Heart left ventricle (tissue), 16 donors: ENCODE measurements at places on chromosomes 11 and 22. TPM values are rescaled to one million over a fixed set of nuclear protein-coding genes. Genes with fewer than 3 reads are reported as not detected.

GRCh38 chr22:49869086-49869830, 15.6 kb downstream of the ZBED4 start:
- no peaks in the 10 kb centered on the region for H3K36me3 ChIP-seq
- no peak overlapping the region for H3K27ac ChIP-seq
- H3K4me1 ChIP-seq = no peaks in the 10 kb centered on the region
- H3K27me3 ChIP-seq = no peaks in the 10 kb centered on the region

RASD2 gene
- 5.7 TPM for total RNA-seq

DNA sequence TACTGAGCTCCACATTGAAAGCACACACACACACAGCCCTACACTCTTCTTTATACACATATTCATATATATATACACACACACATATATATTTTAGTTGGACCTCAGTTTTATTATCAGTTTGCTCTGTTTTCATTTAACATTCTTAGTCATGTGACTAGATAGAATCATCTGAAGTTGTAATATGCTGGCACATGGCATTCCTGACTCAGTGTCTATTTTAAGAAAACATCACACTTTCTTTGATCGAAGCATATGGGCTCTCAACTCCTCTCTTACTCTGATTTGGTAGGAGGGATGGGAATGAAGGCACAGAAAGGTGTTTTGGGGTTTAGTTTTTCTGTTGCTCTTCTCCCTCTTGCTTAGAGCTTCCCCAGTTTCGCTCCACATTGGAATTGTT, 24.8 kb downstream of the AMOTL1 start:
- H3K4me3 ChIP-seq = no peak overlapping the region
- no peaks in the 10 kb centered on the region for H3K36me3 ChIP-seq
- H3K4me1 ChIP-seq = peaks cover 72% of the 10 kb centered on the region
- DNase-seq = no peak

GRCh38 chr22:27651486-27651885, 150.1 kb downstream of the MN1 start:
- H3K4me1 ChIP-seq = peaks cover 7% of the 10 kb centered on the region
- H3K4me3 ChIP-seq = no peak overlapping the region
- no peaks in the 10 kb centered on the region for H3K36me3 ChIP-seq
- H3K27me3 ChIP-seq = no peaks in the 10 kb centered on the region
